ENCODE measurements at places on chromosomes 7 and 10. TPM values are rescaled to one million over a fixed set of nuclear protein-coding genes. Genes with fewer than 3 reads are reported as not detected.

GRCh38 chr10:16968416-16969041 is 151.3 kb upstream of the RSU1 start:
- peak; percentile 25 for DNase-seq

The KCND2 gene
- polyA plus RNA-seq: not detected

DNA sequence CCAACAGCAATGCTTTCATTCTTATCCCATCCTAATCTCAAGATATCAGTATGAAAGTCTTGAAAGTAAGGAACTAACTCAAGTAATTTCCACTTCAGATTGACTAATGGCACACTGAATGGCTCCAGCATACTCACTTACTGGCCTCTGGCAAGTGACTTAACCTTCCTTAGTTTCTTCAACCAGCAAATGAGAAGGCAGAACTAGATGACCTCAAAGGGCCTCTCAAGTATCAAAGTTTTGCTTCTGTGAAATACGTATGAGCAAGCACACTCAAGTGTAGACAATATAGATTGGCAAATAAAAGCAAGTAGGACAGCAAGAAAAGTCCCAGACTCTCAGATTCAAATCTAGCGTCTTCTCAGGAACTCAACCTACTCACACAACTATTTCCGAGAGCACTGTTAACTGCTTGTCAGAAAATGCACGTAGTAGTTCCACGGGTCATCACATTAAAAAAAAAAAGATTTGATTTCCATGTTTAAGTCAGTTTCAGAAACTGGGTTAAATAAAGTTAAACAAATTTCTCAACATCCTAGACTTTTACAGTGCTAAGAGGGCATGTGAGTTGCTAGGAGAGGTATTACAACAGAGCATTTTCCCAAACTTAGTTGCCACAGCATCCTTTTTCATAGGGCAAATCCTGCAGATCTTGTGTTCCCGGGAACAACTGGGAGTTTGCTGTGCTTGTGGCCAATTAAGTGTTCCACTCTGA is 276.9 kb upstream of the KLF14 start:
- DNase-seq: no peak

The KCNH2 gene
- 99.9 TPM for polyA plus RNA-seq

The JCAD gene
- polyA plus RNA-seq: 13.0 TPM

GRCh38 chr7:113519472-113519871 is 399.3 kb downstream of the PPP1R3A start:
- DNase-seq: no peak

GRCh38 chr7:158267742-158268435 is 319.7 kb downstream of the PTPRN2 start:
- no peak for DNase-seq

The ANXA11 gene
- polyA plus RNA-seq: 1,089 TPM

DNA sequence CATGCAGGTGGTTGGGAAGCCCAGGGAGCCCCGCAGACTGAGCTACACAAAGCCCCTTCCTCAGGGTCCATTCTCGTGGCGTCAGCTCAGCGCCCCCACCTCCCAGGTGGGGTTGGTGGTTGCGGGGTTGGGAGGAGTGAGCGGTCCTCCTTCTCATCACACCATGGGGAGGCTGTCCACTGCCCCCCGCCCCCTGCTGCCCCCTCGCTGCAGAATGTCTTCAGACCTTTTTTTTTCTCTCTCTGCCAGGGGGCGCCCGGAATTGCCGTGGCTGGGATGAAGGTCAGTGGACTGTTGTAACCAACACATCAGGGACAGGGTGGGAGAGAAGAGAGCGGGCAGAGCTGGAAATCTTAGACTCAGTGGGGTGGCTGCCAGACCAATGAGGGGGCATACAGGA is 116.3 kb downstream of the COL13A1 start:
- DNase-seq: no peak

- DNase-seq: no peak
Observed at GRCh38 chr10:35456784-35457183, 120.5 kb downstream of the CCNY start.

GRCh38 chr10:15744217-15744865 is 24.6 kb upstream of the ITGA8 start:
- peak; percentile 40 for DNase-seq

- DNase-seq: no peak
Observed at GRCh38 chr10:128468462-128468861, 342.2 kb upstream of the MKI67 start.

GRCh38 chr7:122073635-122074034 is 70.4 kb downstream of the AASS start:
- DNase-seq: no peak

DNA sequence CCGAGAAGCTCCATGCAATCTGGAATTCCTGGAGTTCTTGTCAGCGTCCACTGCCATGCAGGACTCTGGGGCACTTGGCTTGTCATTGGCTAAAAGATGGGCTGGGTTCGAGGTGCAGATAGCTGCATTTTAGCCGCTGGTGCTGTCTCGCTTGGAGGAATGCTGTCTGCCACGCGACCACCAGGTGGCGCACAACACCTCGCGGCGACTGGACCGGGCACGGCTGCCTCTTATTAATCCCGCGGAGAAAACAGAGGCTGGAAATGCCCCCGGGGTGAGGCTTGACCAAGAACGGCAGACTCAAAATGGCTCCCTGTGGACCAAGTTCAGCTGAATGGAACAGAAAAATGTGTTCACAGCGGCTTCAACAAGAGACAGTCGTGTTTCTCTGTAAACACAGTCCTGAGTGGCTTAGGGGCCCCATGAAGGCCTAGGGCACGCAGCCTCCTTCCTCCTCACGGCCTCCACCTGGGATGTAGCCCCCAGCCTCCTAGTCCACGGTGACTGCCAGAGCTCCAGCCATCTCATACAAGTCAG is 46.2 kb downstream of the AOC1 start:
- DNase-seq: peak; percentile 74

DNA sequence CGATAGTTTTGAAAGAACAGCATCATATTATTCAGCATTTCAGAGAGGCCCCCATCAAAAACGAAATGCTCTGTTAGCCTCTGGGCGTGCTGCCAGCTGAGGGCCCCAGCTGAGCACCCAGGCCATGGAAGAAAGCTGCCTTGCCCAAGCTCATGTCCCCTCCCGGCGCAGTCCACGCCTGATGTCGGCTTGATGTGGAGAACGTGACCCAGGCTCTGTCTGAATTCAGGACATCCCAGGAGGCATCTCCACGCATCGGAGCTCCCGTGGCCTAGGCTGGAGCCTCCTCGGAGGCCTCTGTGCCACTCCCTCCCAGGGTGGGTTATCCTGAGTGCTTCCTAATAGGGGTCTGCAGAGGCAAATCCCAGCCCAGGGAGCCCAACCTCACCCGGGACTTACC is 218.3 kb upstream of the AKR1E2 start:
- DNase-seq: no peak

GRCh38 chr7:134431815-134432214 is 27.1 kb downstream of the AKR1B1 start:
- no peak for DNase-seq

GRCh38 chr7:73451780-73452398 is 18.3 kb downstream of the FZD9 start:
- no peak for DNase-seq

DNA sequence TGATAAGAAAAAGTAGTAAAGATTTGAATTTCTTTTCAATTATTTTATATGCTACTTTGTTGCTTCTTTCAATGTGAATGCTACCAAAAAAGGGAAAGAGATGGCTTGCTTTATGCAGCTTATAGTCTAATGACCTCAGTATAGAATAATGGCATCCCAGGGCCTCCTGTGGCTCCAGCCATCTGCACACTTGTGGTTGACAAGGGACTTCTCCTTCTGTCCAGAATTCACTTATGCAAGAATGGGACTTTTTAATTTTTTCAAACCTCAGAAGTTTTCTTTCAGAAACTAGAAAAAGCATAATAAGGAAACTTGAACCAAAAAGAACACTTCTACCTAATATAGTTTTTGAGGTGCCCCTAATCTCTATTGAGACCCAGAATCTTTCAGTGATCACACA is 310.9 kb downstream of the CTNNA3 start:
- no peak for DNase-seq

The MRLN gene
- not detected for polyA plus RNA-seq

The LAMB1 gene
- polyA plus RNA-seq: 145 TPM

- no peak for DNase-seq
Observed at GRCh38 chr7:122123746-122124145, 20.3 kb downstream of the AASS start.

DNA sequence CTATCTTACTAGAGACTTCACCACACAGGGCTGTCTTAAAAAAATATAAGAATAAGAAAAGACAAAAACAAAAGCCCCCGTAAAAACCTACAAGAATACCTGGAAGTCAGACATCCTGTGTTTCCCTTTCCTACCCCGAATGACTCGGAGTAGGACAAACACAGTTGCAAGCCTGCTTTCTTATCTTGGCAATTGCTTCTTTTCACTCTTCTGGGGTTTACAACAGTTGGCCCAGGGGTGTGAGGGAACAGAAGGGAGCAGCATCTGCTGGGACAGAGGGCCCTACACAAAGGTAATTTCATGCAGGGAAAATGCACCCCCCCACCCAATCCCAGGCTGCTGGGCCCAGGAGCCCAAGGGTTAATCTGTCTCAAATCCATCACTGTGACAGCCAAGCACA is 220.6 kb downstream of the ARHGAP12 start:
- DNase-seq: peak; percentile 40

The ACADSB gene
- polyA plus RNA-seq: 6.8 TPM

- no peak for DNase-seq
Observed at GRCh38 chr10:125124907-125125306, 35.5 kb downstream of the CTBP2 start.

GRCh38 chr7:138712652-138713051 is 11.5 kb upstream of the SVOPL start:
- no peak for DNase-seq

The PHF14 gene
- polyA plus RNA-seq: 11.9 TPM

- no peak for DNase-seq
Observed at GRCh38 chr10:1516492-1517165, 220.7 kb downstream of the ADARB2 start.

The BBS9 gene
- 5.5 TPM for polyA plus RNA-seq

GRCh38 chr7:135109976-135110375 is 37.9 kb upstream of the TMEM140 start:
- DNase-seq: no peak

DNA sequence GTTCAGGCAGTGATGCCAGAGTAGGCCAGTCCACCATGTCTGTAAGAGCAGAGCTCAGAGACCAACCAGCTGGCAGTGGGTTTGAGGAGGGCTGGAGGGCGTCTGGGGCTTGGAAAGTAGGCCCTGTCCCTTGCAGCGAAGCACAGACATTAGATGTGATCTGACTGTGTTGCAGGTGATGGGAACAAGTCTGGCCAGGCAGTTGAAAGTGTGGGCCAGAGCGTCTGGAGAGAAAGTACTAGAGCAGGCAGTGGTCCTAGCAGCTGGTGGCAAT is 53.3 kb downstream of the CHN2 start:
- DNase-seq: no peak

The OR2A12 gene
- polyA plus RNA-seq: not detected

GRCh38 chr7:23315366-23315765 is 16.2 kb downstream of the MALSU1 start:
- no peak for DNase-seq

The PLEKHA8 gene
- 1.8 TPM for polyA plus RNA-seq

- no peak for DNase-seq
Observed at GRCh38 chr10:103802081-103802480, 53.3 kb downstream of the SH3PXD2A start.

DNA sequence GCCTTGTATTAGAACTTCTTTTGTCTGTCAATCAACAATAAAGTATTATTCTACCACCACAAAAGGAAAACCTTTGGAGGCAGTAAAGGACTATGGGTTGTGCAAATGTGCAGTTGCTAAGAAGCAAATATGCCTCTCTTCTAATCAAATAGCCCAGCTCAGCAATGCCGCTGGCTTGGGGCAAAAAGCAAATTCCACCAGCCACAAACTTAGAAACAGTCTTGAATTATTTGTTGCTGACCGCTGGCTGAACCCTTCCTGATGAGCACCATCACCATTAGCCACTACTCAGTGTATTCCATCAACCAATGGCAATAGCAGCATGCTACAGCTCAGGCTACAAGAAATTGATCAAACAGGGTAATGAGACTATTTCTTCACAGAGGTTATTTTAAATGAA is 51.0 kb downstream of the SKAP2 start:
- DNase-seq: no peak

The DOCK4 gene
- polyA plus RNA-seq: 2.6 TPM

DNA sequence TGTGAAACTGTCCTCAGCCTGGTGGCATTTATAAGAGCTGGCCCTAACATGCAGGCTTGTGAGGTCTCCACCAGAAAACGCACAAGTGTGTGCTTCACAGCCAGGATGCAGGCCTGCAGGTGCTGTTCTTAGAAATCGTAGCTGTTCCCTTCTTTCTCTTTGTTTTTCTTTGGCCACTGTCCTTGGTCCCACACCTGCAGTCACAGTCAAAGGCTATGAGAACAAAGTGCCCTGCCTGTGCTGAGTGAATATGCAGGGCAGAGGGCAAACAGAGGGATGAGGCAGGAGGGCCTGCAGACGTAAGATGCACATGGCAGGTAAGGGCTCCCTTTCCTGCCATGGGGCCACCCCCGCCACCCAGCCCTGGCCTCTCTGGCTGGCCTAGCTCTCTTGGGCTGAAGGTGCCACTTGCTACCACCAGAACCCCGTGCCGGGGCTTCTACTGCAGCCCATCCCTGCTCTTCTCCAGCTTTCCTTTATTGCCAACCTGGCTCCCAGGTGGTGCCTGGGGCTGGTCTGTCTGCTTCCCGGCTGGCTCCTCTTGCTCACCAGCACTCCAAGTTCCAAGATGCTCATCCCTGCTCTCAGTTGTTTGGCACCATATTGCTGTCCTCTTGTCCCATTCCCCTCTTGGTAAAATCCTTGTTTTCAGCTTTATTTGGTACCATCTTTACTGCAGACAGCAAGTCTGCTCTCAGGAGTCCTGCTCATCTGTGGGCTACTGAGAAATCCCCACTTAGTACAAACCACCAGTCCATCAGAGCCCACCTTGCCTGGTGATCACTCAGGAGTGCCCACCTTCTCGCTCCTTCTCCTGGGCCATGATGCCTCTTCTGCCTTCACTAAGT is 308.1 kb upstream of the ZMIZ1 start:
- no peak for DNase-seq

The CCL26 gene
- polyA plus RNA-seq: 1.2 TPM

DNA sequence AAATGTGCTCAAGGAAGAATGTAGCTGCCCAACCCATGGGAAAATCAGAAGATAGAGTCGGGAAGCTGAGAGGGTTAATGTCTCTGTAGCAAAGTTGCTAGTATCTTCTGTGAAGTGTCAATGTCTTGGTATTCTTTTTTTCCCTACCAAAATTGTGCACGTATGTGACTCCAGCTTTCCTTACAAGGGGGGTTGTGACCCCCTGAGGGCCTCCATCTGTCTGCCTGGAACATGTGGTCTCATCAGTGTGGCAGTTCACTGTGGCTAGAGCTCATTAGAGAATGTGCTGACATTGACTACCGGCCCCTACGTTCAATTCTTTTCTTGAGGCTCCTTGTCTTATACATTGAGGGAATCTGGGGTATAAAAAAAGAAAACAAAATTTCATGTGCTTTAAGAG is 725.2 kb upstream of the CELF2 start:
- DNase-seq: no peak

The IQUB gene
- 0.13 TPM for polyA plus RNA-seq
